ENCODE measurements at places on chromosomes 13 and 19.

DNA sequence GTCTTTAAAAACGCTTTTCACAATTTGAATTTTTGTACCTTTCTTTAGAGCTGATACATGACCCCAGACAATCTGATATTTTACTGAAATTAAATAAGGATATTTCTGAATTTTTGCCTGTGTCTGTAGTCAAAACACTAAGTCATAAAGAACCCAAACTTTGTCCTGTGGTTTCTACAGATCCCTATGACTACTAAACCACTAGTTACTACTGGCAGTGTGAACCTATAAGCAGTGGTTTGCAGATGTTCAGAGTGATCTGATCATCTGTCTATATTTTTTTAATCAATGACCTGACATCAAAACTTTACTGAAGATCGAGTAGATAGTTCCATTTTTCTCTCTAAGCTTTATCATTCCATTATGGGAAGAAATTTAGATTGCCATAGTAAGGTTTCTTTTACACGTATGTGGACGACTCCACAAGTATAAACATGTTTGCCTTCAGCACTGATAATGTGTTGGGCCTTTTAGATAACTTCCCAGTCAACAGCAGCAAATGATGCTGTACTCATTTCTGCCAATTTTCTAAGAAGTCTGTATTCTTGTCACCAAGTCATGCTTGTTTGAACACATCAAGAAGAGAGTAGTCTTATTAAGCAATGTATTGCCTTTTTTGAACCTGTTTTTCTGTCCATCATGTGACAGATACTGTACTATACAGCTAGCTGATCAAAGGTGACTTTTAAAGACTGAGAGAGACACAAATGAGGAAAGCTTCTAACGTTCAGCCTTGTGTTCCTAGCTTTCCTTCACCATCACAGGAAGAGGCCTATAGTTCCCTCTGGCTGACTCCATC lies 21.8 kb downstream of the POLR1D start:
- DNase-seq: no peak

GRCh38 chr13:51620165-51620983 lies 36.1 kb downstream of the WDFY2 start:
- DNase-seq: no peak

GRCh38 chr19:44741841-44742329 lies 6.6 kb upstream of the BCL3 start:
- DNase-seq: no peak

GRCh38 chr13:34410678-34411077 lies 531.4 kb upstream of the NBEA start:
- no peak for DNase-seq

GRCh38 chr13:110938662-110939421 lies 24.0 kb upstream of the ANKRD10 start:
- DNase-seq: no peak

GRCh38 chr13:57629391-57629804 lies 2.1 kb upstream of the PCDH17 start:
- DNase-seq: no peak

DNA sequence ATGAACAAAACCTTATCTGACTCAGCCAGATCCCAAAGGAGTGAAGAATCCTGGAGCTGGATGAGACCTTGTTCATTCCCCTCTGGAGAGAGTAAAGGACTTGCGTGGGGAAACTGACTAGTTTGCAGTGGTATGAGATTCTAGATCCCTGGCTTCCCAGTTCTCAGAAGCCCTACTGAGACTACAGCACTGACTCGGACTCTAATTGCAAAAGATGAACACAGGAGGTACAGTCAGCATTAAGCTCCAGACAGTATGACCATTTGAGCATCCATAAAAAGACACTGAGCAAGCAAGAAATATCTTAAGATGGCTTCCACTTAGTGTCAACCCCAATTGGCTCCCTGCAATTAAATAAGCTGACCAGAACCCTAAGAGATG lies 6.8 kb downstream of the ZC3H4 start:
- no peak for DNase-seq

- no peak for DNase-seq
These were observed 54.4 kb upstream of the MEDAG start for GRCh38 chr13:30851697-30852096.

- DNase-seq: no peak
These were observed 89.7 kb downstream of the STARD13 start for GRCh38 chr13:33195693-33196464.

All from T-helper 9 cell (primary cell).